SJCRH30 (cell line): ENCODE measurements at places on chromosomes 12 and 14. TPM values are rescaled to one million over a fixed set of nuclear protein-coding genes. Genes with fewer than 3 reads are reported as not detected.

Gene ACSM4
- total RNA-seq, result not detected in 2 replicates

GRCh38 chr12:91882910-91883309, 262.7 kb downstream of the BTG1 start:
- H3K27me3 ChIP-seq, result no peaks in the 10 kb centered on the region
- H3K27ac ChIP-seq, result no peak overlapping the region
- no peak for DNase-seq
- H3K36me3 ChIP-seq, result no peaks in the 10 kb centered on the region

DNA sequence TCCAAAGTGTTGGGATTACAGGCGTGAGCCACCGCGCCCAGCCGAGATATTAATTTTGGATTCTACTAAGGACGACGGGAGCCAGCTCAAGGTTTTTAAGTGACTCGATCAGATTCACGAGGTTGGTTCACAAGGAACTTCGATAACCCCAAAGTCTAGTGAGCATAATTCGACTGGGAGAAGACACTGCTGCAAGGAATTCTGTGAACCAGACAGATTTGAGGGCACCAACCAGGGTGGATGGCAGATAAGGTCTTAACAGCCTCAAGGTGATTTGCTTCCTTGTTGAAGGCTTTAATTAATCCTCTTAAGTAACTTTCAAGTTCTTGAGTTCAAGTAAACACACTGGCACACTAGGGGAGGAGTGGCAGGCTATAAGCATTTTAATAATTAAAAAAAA, 1.1 kb upstream of the KLHDC2 start:
- H3K4me1 ChIP-seq, result peaks cover 3% of the 10 kb centered on the region; the same call in 1 of the 2 replicates
- H3K4me3 ChIP-seq, result peak overlapping the region; percentile 86
- peak overlapping the region; percentile 82; the same call in 1 of the 2 replicates for H3K27ac ChIP-seq
- no peaks in the 10 kb centered on the region for H3K36me3 ChIP-seq
- H3K27me3 ChIP-seq, result no peaks in the 10 kb centered on the region

DNA sequence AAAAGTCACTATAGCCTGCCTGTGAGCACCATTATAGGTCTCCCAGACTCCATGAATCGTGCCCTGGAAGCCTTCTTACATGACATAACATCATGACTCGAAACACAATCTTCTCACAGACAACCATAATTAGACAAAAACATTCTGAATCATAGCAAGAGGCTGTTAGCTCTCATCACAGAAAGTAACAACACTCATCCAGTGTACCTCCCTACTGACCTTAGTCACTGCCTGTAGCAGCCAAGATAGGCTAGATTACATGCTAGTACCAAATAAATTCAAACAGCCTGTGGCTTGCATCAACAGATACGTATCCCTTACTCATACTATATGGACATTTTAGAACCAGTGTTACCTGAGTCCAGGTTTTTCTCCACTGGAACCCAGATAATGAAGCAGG, 663.8 kb upstream of the FOXG1 start:
- no peaks in the 10 kb centered on the region for H3K4me1 ChIP-seq
- DNase-seq, result no peak
- H3K27me3 ChIP-seq, result no peaks in the 10 kb centered on the region
- H3K36me3 ChIP-seq, result no peaks in the 10 kb centered on the region
- H3K4me3 ChIP-seq, result no peak overlapping the region
- H3K27ac ChIP-seq, result no peak overlapping the region

Gene HOXC11
- 1.1 and 1.2 TPM in 2 replicates for total RNA-seq
